ENCODE measurements at places on chromosomes 2 and 18.

DNA sequence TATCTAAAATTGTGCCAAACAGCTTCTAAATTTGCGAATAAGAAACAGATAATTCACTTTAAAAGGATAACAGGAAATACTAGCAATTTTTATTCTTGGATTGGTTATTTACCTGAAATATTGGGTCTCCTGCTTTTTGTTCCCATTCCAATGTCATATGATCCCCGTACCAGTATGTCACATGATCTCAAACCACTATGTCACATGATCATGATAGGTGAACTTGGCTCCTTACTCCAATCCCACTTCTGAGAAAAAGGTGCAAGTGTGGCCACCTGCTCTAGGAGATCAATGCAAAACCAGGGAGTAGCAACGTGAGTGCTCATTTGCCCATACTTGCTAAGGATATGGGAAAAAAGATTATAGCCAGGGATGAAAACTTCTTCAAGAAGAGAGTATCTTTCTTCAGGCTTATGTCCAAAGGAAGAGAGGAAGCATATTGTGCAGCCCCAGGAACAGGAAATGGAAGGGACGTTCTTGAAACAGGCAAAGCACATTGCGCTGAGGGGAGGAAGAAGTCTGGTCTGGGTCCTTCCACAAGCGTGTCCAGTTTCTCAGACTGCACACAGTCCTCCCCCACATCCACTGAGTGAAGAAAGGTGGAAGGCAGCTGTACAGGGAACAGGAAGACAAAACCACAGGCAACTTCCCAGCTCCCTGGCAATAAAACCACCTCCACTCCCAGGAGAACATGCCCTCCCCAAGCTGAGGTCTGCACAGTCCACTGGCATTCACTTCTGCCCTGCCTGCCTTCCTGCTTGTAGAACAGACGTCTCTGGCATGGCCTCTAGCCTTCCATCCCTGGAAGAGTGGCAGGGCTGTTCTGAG lies at the start of gene LYG2:
Gene LYG2 (minus strand): TSS at position 176 of the 828 bp plus-strand sequence. CDS start 1,406 bp downstream, outside the sequence.
- DNase-seq, result no peak

- DNase-seq, result no peak
Measured at GRCh38 chr2:143623231-143623908, 494.2 kb downstream of the ARHGAP15 start.

- no peak for DNase-seq
Measured at GRCh38 chr2:47651296-47651695, 131.6 kb upstream of the MSH6 start.

DNA sequence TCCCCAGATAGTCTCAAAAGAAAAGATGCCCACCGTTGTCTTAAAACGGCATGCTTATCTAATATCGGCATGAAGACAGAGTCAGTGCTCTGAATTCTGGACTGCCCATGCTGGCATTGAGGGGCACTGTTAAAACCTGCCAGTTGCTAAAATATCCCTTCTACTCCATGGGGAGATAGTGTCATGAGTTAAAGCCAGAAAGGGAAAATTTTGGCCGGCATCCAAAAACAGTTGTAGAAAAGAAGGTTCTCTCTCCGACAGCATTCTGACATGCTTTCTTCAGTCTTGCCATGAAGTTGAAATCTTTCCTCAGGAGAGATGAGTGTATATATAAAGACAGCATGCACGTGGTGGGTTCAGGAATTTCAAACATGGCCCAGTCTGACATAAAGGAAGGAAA lies 401.3 kb upstream of the PIK3C3 start:
- no peak for DNase-seq

- no peak for DNase-seq
Measured at GRCh38 chr2:159776321-159776720, 21.7 kb downstream of the CD302 start.

DNA sequence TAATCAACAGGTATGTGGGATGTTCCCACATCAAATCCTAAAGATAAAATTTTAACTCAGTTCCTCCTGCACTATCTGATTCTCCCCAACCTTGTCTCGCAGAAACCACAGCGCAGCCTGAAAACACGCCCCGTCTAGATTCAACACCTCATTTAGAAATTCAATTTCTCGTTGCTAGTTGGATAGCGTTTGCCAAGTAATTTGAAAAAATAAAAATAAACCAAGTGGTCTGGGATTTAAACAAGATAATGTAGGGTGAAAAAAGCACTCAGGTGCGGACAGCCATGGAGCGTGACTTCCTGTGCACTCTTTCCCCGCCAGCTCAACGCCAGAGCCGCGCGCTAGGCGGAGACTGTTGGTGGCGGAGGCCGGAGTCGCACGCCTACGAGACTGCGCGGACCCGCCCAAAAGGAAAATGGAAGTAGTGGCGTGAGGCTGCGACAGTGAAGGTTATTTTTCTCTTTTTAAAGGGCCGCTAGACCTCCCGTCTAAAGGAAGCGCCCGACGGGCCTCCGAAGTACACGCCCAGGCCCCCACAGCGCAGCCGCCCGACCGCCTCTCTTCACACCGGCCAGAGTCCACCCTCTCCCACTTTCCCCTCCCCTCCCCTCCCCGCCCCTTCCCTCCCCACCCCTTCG lies 615 bp upstream of the CCNT2 start:
- peak; percentile 79 for DNase-seq

DNA sequence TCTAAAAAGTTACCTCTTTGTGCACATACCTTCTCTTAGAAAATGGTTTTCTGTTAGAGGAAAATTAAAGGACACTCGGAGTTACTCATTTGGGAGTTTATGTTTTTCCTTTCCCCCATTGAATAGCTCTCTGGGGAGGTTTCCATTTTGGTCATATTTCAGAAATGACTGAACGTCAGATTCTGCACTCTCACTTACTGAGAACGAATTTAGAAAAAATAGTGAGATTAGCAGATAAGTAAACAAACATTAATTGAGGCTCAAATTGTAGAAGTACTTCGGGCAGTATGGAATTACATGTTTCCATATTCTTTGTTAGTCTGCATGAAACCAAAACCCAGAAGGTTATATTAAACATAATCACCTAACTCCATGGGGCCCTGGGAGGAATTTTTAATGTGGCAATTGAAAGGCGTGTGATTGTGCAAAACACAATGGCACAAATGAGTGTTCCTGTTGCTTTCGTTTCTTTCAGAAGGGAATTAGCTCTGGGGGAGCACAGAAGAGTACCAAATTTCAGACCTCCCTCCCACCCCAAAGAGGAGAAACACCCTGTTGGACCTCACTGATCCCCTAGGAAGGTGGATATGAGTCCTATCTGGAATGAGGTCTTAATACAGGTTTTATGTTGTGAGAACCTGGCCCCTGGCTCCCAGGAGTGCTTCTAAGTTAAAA lies 212.3 kb downstream of the BCL2 start:
- DNase-seq, result no peak

DNA sequence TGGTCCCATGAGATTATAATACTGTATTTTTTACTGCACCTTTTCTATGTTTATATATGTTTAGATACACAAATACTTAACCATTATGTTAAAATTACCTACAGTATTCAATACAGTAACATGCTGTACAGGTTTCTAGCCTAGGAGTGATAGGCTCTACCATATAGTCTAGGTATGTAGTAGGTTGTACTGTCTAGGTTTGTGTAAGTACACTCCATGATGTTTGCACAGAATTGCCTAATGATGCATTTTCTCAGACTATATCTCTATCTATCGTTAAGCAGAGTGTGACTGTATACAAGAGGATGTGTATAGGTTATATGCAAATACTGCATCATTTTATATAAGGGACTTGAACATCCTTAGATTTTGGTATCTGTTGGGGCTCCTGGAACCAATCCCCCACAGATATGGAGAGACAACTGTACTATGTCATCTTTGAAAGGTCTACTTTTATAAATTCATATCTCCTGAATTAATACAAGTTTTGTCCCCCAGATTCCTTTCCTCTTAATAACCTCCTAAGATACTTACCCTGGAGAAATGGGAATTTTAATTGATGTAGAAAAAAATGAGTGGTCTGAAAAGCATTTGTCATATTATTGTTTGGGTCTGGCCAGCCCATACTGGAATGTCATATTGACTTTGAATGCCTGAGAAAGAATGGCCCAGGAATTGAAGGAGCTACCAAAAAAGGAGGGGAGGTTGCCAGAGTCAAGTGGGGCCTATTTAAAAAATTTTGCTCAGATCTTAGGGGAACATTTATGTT lies 36.6 kb downstream of the EHBP1 start:
- DNase-seq, result no peak

- DNase-seq, result no peak
Measured at GRCh38 chr2:163641986-163642385, 93.8 kb downstream of the FIGN start.

DNA sequence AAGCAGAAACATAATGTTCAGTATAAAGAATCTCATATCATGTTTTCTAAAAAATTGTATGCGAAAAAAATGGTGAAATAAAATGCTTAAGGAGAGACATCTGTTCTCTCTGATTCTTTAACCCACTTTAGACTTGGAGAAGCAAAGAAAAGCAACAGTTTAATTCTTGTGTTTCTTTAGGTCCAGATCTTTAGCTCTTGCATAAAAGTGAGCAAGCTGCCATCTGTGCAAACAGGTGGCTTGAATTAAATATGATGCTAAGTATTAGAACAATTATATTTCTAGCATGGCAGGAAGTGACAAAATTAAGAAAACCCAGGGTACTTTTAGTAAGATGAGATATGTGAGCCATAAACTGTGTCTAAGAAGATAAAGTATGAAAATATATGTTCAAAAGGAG lies 1038.3 kb downstream of the DPP10 start:
- no peak for DNase-seq

- no peak for DNase-seq
Measured at GRCh38 chr2:19744456-19745199, 157.2 kb downstream of the TTC32 start.

- no peak for DNase-seq
Measured at GRCh38 chr18:74065366-74065765, 82.3 kb downstream of the FBXO15 start.

DNA sequence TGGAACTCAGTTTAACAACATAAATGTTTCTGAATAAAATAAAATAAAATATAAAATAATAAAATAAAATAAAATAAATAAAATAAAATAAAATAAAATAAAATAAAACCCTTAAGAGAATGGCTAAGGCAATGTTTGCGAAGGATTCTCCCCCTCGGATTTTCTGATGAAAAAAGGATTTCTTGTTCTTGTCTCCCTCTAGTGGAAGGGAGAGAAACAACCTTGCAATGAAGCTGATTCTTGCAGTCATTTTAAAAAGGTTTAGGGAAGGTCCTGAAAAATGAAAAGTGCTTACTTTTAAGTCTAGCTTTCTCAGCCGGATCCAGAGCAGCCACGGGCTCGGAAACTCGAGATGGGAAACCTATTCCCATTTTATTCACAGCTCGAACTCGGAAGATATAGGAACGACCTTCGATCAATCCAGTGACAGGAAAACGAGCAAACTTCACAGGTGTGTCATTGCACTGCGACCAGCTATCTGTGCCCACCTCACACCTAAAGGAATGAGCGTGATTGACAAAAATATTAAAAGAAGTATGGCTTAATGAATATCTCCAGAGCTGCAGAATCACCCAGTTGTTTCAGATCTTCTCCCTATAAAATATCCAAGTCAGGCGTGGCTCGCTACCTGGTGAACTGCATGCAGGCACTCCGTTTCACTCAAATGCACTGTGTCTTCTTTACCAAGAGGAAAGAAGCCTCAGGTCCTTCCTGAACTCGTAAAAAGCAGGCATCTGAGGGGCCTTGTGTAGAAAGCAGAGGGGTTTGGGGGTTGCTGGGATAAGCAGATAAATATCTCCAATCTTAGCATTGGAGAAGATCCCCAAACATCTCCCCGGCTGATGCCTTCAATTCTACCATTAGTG lies 68.1 kb downstream of the MYOM1 start:
- DNase-seq, result no peak

- DNase-seq, result no peak
Measured at GRCh38 chr2:39304200-39304599, 60.4 kb upstream of the CDKL4 start.

GRCh38 chr2:221724631-221725203 lies 152.6 kb upstream of the EPHA4 start:
- no peak for DNase-seq

DNA sequence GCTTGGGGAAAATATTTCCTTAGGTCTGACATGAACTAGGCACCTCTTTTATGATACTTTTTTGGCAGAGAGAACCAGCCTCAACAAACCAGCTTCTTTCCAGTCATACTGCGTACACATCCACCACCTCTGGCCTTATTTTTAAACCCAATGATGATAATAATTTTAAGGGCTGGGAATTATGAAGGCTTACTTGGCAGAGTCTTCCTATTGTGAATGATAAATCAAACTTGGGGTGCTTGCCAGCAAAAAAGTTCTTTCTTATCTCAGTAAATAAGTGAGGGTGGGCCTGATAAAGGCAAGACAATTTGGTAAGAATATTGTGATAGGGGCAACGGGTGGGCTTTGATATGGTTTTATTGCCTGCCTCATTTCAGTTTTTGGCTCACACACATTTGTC lies 1230.2 kb upstream of the ZEB2 start:
- DNase-seq, result no peak

- no peak for DNase-seq
Measured at GRCh38 chr2:58767828-58768714, 526.9 kb upstream of the FANCL start.

DNA sequence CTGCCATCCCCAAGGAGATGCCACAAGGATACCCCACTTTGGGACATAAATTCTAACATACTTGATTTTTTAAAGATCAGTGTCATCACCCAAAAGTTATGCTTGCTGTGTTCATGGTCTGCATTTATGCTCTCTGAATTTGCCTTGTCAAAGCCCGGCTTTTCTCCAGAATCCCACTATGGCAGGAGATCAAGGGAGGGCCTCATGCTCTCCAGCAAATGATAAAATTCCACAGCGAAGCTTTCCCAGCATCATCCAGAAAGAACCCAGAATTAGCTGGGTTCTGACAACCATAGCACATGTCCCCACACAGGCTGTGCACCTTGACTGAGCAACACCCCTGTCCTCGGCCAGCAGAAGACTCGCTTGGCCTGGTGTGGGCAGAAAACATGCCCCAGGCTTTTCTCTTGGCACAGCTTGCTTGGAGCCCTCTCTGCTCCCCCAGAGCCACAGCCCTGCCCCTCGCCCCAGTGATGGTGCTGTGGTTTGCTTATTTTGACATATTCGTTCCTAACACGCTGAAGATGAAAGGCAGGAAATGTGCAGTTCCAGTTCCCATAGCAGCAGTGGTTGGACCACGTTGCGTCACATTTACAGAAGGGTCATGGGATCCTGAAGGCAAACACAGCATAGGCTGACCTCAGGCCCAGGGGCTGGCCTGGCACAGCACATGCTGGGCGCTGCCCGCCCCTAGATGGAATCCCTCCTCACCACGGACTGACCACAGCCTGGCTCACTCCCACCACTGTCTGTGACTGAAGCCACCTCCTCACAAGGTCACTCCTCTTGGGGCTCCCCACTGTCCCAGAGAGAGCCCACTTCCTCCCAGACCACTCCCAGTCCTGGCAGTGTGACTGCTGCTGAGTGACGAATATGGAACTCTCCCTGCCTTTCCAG lies 14.1 kb upstream of the CHRNA1 start:
- DNase-seq, result no peak

DNA sequence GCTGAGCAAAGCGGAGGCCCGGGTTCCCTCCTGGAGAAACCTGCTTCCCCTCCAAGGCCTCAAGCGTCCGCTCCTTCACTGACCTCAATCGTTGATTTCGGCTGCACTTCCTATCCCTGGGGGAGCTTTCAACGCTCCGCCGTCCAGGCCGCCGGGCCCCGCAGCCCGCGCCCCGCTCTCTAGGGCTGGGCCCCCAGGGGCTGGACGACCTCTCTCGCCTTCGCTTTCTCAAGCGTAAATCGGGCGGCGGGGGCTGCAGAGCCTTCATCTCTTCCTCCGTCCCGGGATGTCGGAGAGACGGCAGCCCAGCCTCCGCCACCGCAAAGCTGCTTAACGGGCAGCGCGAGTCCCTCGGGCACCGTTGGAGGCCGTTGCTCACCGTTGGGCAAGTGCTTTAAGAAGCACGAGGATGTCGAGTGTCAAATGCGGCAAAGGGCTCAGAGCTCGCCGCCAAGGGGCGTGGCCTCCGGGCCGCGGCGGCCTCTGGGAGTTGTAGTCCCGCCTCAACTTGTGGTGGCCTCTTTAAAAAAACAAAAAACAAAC lies 8.5 kb downstream of the HES6 start:
- no peak for DNase-seq
